Activated T-helper 9 cell treated with anti-CD3 and anti-CD28 coated beads, Interleukin-2, amount 50 U/mL, for 16 hours (primary cell): ENCODE measurements at places on chromosomes 3 and 15.

GRCh38 chr3:117184574-117184973, 475.0 kb downstream of the TUSC7 start:
- no peak for DNase-seq

- no peak for DNase-seq
Measured at GRCh38 chr15:67005294-67005996, 60.0 kb upstream of the SMAD3 start.

DNA sequence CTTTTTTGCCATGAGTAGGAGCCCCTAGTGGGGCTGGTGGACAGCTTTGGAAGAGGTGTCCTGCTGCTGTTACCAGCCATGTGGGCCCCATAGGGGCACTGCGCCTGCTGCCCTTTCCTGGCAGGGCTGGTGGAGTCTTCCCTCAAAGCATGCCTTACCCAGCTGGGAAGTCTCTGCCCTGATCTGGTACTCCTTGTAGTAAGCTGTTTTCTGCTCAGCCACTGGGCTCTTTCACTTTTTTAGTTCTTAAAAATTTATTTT, 26.2 kb downstream of the HMCES start:
- DNase-seq: no peak

GRCh38 chr3:152413240-152413639, 144.5 kb downstream of the MBNL1 start:
- DNase-seq: no peak

GRCh38 chr15:51842852-51843737, 13.6 kb downstream of the TMOD3 start:
- no peak for DNase-seq

DNA sequence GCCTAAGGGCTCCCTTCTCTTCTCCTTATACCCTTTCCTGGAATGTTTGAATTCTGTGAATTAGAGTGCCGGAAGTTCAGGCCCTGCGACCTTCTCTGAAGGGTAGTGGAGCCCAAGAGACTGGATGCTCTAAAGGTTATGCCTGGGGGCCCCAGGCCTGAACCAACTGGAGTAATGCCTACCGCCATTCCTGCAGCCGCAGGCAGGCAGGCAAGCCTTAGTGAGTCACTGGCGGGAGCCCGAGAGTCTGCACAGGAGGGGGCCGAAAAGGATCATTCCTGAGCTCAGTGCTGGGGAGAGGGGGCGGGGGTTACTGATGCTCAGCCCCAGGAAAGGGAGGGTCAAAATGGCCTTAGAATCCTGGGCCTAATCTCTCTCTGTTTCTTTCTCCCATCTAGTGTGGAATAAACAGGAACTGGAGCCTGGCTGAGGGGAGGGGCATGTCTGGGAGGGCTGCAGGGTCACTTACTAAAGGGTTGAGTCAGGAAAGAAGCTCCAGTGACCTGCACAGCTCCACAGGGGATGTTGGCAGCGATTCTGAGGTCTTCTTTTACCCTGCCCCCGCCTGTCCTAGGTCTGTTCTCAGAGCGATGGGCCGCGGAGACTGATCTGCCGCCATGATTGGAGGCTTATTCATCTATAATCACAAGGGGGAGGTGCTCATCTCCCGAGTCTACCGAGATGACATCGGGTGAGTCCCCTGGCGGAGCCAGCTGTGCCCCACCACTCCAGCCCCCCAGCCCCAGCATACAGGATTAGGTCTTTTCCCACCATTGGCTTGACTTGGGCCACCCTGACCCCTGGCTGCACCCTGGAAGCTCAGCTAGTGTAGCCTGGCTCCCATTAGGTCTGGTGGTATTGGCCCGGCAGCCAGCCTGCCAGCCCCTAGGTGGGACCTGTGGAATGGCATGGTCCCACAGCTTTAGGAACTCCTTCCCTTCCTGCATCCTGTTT, 2.0 kb downstream of the AP2M1 start:
- DNase-seq: no peak

DNA sequence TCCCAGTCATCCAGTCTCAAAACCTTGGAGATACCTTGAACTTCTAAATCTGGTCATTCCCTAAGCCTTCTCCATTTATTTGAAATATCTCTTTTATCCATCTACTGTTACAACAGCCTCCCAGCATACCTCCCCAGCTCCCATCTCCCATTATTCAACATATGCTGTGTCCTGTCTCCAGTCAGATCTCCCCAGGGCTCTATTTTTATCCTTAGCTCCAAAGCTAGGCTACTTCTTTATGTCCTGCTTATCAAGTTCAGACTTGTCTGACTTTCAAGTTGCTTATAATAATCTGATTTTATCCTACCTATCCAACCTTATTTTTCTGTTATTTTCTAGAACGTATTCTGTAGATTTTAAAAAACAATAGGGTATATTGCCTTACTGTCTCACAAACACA, 44.2 kb downstream of the IQGAP1 start:
- DNase-seq: no peak

DNA sequence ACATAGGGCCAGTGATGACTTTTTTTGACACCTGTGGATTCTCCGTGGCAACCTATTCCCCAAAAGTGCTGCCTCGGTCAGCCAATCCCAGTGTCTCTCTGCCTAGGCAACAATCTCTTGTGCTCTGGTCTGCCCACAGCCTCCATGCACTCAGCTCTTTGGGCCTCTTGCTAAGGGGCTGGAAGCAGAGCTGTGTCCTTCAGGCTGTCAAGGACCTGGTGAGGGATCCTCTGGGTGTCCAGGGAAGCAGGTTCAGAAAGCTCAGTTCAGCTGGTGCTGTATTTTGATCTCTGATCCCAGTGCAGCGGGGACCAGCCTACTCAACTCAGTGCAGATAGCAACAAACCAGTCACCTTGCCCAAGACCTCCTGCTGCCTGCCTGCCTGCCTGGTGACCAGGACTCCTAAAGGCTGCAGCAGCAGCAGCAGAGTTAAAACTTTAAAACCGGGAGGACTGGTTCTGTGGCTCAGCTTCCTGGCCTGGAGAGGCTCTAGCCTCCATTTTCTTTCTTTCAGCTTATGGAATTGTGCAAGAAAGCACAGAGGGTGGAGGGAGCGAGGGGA, 6.2 kb downstream of the PAK6 start:
- DNase-seq: no peak

GRCh38 chr3:184576457-184577240, 15.1 kb downstream of the EPHB3 start:
- DNase-seq: no peak

DNA sequence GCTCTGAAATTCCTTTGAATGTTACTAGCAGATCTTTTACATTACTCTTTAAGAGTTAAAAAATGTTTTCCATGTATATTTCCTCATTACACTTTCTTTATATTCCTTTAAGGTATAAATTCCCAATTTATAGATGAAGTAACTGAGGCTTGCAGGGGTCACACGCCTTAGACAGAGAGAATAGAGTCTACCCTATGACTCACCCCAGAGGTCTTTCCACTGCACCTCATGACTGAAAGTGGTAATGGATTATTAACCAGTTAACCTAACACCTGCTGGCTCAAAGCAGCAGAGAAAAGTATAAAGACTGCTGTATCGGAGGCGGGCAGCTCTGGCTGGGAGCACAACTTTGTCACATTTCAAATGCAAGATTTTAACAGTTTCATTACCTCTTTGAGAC, 37.7 kb downstream of the LDHAL6B start:
- DNase-seq: no peak

DNA sequence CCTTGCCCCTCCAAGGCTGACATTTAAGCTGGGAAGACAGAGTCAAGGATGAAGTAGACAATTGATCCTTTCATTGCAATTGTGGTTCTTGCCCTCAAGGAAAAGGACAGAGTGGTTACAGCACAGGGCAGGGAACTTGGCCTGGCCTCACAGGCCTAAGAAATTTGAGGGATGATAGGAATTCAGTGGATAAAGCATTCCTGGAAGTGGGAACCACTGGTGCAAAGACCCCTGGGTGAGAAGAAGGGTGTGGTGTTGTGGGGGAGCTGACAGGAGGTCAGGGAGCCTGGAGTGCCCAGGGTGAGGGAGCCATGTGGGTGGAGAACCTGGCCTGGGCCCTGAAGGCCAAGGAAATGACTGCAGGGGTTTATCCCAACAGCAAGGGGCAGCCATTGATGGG, 287.4 kb downstream of the UACA start:
- no peak for DNase-seq

- DNase-seq: no peak
Measured at GRCh38 chr3:97131476-97131875, 317.1 kb downstream of the EPHA6 start.

GRCh38 chr3:38157595-38157994, 7.7 kb upstream of the OXSR1 start:
- no peak for DNase-seq

DNA sequence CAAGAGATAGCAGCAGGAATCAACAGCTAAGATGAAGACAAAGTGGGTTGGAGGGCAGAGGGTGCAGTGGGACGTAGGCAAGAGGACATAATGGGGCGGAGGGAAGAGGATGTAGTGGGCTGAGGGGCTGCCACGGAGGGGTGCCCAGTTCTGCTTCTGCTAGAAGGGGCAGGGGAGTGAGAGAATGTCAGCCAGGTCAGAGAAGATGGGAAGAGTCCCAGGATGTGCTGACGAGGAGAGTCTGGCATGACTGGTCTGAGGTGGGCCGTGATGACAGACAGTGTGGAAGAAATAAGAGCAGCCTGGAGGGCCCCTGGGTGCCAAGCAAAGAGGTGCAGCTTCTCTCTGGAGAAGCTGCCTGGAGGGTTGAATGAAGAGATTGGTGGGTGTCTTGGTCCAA, 4.0 kb downstream of the SPSB4 start:
- no peak for DNase-seq

- DNase-seq: no peak
Measured at GRCh38 chr3:147369231-147369630, 37.1 kb downstream of the ZIC4 start.

DNA sequence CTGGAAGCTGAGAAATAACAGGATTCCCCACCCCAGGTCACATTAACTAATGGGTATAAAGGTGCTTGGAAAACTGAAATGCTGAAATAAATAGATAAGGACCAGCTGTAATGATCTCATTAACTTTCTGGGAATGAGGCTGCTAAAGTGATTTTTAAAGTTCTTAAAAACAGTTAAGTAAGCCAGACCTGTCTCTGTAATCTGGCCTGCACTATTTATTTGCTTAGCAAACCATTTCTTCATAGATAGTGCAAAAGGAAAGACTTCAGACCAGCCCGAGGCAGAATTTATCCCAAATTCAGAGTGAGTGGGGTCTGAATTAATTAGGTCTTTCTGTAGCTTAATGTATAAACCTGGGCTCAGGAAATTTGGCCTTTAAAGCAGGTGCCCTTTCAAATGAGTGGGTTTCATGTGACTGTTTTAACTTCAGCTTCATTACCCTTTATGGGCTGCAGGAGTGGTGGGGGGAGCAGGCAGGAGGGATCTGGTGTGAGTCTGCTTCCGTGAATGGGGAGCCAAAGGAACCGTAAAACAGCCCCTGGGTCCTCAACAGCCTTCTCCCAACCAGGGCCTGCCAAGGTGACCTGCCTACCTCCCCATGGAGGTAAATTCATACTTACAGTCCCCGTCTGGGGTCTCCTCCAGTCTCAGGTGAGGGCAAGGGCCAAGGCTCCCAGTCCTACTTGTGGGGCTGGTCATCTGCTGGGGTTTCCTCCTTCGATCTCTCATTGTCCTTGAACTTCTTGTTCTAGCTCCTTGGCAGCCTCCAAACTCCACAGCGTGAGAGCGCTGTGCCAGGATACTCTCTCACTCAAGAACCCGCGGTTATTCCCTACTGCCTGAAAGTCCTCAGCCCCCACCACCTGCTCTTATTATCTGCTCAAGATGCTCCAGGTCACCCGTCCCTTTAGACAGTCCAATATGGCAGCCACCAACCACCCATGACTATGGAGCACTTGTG, 31.2 kb downstream of the MAGEF1 start:
- no peak for DNase-seq

- no peak for DNase-seq
Measured at GRCh38 chr3:71503525-71504249, 79.8 kb downstream of the FOXP1 start.
